HFF-Myc (cell line): ENCODE measurements at places on chromosomes 2 and 18.

- no peak for DNase-seq
These were observed 76.5 kb downstream of the CCDC102B start for GRCh38 chr18:68874361-68874760.

DNA sequence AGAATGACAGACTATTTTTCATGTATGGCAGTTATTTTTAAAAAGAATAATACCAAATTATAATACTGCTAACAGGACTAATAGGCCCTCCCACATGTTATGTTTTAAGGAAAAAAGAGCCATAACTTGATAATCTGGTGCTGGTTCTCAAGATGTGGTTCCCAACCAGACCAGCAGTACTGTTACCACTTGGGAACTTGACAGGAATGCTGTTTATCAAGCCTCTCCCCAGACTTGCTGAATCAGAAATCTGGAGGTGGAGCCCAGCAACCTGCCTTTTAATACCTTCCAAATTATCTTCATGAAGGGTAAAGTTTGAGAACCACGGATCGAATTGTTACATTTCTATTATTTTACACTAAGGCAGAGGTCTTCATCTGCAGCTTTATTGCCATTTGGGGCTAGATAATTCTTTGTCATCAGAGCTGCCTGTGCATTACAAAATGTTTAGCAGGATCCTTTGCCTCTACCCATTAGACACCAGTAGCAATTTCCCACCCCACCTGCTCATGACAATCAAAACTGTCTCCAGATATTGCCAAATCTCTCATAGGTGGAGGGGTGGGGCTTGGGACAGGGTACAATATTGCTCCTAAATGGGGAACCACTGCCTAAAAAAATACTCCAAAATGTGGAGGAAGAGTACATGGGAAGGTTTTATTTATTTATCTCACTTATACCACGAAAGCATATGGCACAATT is 629.6 kb downstream of the ARHGAP15 start:
- DNase-seq = no peak

DNA sequence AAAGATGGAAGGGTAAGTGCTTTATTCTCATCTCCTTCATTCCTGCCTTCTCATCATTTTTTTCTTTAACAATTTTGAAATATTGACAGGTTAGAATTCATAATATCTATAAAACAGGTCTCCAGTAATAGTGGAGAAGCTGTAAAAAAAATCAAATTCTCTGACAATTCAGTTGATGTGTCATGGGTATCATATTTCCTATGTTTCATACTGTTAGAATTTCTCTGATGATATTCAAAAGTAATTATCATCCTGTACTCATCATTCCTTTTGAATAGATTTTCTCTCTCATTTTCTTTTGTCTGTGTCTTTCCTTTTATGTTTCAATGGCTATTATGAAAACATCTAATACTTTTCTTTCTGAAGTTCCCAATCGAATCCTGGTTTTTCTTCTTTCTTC is 97.7 kb downstream of the CPS1 start:
- DNase-seq = no peak

- no peak for DNase-seq
These were observed 161.2 kb upstream of the XIRP2 start for GRCh38 chr2:166727095-166727494.

- DNase-seq = no peak
These were observed 314.4 kb downstream of the ALK start for GRCh38 chr2:29607038-29607420.

DNA sequence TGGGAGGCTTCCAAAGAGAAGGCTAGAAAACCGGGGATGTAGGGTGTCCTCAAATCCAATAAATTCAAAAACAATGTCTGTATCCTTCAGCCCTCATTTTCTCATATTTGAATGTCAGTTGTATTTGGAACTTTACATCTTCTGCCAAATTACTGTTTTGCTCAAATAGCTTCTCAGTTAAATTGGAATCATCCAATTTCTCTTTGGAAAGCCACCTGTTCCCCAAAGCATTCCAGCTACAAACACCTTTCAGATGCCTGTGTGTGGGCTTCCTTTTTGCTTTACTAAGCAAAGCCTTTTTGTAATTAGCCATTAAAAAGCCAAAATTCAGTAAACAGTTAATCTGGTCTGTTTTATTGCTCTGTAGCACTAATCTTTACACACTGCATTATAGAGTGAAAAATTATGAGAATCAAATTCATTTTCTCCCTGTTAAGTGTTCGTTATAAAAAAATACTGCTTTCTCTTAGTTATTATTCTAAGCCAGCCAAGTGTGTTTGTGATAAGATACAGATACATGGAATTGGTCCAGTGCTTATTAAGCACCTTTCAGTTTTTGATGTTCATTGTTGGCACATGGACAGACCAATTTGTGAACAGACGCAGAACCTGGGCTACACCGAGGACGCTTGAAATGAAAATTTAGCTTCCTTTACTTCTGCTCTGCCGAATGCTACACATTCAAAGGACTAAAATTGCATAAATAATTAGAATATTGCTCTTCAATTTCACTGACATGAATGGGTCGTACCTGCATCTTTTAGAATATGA is 151.6 kb downstream of the RTN4 start:
- DNase-seq = no peak

- DNase-seq = peak; percentile 6
These were observed 169.4 kb downstream of the DNAH7 start for GRCh38 chr2:195899226-195899625.
